ELF-1 (cell line): ENCODE measurements at places on chromosomes 2 and 18.

- no peak for DNase-seq
These were observed 71.1 kb upstream of the HK2 start for GRCh38 chr2:74762789-74763188.

DNA sequence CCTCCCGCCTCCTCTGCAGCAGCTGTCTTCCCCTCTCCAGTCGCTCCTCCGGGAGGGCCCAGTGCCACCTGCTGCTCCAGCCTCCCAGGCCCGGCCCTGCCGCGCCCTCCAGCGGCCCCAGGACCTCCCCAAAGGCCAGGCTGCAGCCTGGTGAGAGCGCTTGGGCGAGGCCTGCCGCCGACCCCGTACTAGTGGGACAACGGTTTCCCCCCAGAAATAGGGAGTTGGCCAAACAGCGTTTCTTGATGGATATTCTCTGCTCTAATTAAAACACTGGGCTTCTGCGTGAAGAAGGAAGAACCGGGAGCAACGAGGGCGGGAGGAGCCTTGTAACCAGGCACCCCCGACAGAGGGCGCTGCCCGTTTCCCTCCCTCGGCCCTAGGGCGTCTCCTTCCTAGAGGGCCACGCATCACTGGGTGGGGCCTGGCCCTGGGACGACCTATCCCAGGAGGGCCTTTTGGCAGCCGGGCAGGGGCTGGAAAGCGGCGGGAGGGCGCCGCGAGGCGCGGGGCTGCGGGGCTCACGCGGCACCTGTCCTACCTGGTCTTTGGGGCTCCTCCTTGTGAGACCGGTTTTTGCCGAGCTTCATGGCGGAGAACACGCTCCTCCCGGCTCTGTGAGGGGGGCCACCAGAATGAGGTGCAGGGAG is 25.4 kb upstream of the OTOF start:
- peak; percentile 93 for DNase-seq

DNA sequence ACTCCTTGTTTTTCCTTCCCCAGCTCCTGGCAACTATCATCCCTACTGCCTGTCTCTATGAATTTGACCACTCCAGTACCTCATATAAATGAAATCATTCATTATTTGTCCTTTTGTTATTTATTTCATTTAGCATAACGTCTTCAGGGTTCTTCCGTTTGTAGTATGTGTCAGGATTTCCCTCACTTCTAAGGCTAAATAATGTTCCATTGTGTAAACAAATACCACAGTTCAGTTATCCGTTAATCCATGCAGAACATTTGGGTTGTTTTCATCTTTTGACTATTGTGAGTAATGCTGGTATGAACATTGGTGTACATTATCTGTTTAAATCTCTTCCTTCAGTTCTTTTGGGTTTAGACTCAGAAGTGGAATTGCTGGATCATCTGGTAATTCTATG is 18.8 kb downstream of the DYNC2LI1 start:
- no peak for DNase-seq

GRCh38 chr2:20443276-20443920 is 3.5 kb upstream of the RHOB start:
- DNase-seq = peak; percentile 65

DNA sequence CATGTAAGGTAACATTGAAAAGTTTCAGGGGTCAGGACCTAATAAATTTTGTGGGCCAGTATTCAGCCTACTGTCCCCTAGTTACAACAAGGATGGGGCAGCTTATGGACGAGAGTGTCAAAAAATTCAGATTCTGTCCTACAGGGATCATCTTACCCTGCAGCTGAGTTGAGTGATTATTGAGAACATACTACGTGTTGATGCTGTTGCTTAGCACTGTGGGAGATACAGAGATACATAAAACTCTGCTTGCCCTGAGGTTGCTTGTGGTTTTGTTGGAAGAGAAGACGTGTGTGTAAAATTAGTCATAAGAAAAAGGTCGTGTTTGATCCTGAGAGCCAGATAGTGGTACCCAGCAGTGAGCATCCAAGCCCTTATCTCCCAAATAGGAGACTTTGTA is 253.2 kb downstream of the NEDD4L start:
- no peak for DNase-seq
